ENCODE measurements at places on chromosomes 16 and 17.

DNA sequence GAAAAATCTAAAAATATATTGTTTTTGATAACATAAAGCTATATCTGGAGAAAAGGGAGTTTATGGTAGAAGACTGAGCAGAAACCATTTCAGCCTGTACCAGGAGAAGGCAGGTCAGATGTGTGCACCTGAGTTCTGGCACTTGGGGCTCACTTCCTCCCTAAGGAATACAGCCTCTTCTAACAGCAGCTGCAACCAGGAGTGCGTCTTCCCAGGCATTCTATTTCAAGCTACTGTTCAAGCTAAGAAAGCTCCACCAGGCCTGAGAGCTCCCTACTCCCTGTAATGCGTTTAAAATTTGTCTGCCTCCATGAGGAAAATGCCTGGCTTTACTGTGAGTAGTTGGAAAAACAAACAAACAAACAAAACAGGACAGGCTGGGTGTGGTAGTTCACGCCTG is 96.1 kb downstream of the ZNF778 start:
- DNase-seq: no peak

DNA sequence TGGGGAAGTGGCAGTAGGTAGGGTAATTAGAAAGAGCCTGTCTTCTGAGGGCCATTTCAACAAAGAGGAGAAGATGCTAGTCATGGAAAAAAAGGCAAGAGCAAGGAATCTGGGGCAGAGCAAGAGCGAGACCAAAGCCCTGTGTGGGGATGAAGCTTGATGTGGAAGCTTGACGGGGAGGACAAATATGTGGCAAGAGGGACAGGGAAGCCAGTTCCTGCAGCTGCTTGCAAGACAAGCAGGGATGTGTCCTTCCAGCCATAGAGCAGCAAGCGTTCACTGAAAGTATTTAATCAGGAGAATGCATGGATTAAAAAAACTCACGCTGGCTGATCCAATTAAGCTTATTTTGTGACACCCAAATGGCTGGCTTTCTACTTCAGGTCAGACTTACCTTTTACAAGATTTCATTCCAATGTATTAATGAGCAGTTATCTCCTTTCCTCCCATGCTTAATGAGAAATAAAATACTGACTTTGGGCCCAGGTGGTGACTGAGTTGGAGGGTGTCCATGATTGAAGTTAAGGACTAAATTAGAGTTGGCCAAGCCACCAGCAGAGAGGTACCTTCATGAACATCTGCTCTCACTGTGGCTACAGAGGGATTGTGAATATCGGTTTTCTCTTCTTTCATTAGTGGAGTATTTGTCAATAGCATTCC is 76.8 kb downstream of the ABCA8 start:
- DNase-seq: no peak

- DNase-seq: peak; percentile 44
Measured at GRCh38 chr17:77304051-77304745, 163.4 kb downstream of the SEC14L1 start.

DNA sequence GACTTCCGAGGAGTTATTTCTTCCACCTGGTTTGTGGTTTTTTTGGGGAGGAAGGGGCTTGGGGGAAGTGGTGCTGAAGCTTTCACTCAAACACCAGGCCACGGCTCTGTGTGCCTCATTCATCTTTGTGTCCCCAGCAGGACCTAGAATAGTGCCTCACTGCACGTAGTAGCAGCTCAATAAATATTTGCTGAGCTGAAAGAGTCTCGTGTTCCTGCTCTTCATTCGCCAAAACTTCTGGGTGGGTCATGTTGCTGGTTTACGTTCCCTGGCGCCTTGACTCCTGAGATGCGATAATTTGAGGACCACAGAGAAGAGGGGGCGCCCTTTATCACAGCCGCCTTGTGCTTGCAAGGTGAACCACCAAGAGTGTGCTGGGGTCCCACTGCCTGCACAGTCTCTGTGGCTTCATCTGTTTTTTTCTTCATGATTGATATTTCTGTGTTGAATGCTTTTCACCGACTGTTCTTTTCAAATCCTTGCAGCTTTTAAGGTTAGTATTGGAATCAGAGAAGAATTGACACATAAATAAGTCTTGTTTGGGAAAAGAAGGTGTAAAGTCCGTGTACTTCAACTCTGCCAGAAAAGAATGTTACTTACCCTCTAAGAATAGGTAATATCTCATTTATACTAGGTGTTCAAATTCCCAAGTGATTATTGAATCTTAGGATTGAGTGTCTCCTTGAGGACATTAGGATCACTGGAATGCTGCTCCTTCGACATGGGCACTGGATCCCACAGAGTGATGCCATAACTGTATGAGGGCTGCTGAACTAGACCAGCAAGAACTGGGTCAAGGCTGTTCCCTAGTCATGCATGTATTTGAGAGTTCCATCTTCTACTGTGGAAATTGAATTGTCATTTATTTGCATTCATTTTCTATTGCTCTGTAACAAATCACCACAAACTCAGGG is 92.7 kb upstream of the CLEC18A start:
- DNase-seq: no peak

DNA sequence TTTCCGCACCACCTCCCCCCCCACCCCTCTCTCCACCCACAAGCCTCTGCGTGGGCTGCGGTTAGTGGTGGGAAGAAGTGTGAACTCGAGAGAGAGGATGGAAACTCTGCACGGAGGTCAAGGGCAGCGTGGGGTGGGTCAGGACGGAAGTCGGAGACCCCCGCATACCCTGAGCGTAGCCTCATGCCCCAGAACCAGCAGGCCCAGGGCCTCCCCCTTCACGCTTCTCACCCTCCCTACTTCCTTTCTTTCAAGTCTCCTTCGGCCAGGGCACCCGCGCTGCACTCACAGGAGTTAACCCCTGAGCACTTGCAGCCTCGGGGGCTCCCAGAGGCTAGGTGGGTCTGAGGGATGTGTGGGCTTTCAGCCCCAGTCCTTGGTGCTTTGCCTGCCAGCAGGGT is 9.2 kb downstream of the TBKBP1 start:
- DNase-seq: no peak

DNA sequence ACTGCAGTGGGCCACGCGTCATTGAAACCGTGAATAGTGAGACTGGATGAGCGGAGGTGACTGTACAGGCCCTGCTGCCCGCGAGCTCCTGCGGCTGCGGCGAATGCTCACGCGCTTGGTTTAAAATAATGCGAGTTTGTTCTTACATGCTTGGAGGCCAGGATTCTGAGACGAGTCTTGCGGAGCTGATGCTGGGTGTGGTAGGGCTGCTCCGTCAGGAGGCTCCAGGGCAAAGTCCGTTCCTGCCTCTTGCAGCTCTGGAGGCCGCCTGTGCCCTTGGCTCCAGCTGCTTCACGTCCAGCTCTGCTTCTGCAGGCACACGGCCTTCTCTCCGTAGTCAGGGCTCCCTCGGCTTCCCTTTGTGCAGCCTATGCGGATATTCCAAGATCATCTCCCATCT is 9.5 kb downstream of the ACSF3 start:
- no peak for DNase-seq

DNA sequence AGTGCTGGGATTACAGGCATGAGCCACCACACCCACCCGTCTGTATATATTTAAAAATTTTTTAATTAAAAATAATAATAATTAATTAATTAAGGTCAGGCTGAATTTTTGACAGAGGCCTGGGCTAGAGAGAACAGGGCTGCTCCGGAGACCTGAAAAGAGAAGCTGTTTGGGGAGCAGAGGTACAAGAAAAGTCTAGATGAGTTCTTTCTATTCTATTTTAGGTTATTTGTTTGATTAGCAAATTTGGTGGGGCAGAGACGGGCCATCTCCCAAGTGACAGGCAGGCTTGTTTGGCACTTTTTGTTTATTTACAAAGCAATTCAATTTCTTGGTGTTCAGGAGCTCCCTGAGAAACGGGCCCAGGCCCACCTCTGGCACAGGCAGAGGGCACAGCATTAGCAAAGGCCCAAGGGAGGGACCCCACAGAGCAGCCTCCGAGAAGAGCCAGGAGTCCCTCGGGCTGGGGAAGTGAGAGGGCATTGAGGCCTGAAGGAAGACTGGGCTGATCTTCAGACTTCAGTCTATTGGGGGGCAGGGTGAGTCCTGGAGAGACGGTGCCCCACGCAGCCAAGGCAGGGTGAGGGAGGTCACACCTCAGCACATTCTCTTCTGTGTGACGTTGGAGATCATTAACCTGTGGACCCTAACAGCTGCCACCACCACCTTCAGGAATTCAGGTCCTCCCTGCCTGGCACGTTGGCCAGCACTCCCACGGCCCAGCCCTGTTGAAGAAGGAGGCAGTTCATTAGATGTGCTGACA is 10.8 kb upstream of the RIPOR1 start:
- no peak for DNase-seq

- no peak for DNase-seq
Measured at GRCh38 chr17:19551165-19551564, 17.5 kb downstream of the SLC47A1 start.

DNA sequence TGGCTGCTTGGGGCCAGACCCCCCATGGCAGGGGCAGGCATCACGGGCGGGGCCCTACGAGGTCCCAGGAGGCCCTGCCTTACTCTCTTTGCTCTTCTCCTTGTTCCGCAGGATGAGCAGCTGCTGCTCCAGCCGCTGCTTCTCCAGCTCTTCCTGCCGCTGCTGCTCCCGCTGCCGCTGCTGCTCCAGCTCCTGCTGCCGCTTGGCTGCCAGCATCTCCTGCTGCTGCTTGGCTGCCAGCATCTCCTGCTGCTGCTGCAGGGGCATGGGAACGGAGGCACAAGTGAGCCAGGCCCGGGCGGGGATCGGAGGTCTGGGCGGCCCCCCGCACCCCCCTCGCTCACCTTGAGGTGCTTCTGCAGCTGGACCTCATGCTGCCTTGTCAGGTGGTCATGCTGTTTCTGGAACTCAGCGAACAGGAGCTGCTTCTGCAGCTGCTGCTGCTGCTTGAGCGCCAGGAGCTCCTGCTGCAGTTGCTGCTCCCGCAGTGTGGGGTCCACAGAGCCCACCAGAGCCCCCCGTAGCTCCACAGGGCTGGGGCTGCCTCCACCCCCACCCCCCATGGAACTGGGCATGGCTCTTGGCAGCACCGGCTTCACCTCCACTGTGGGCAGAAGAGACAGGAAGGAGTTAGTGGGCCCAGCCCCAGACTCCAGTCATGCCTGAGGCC is 22.8 kb downstream of the G6PC3 start:
- DNase-seq: peak; percentile 77

DNA sequence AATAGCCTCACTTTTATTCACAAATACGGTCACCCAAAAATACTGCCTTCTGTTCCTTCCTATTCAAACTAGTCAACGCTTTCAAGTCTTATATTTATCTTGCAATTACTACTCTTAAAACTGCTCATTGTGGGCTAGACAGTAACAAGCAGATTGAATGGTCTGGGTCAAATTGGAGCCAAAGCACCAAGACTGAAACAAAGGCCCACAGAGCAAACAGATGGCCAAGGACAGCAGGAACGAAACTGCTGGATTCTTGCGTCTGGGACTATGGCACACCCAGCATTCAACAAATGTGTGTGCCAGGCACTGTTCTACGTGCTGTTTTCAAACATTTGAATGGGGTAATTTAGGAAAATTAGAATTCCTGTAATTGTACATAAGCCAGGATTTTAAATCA is 250.1 kb upstream of the PSMD7 start:
- DNase-seq: no peak

DNA sequence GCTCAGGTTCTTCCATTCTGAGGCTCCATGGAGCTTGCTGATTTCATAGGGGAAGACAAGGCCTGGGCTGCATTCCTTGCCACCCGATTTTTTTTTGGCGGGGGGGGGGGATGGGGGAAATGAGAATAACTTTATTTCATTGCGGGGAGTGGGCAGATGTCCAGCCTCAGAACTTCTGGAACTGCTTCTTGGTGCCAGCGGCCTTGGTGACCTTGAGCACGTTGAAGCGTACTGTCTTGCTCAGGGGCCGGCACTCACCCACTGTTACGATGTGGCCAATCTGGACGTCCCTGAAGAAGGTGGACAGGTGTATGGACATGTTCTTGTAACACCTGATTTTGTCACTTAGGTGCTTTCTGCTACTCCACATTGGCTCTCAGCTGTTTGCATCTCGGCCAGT is 8.3 kb upstream of the CENPT start:
- DNase-seq: no peak

DNA sequence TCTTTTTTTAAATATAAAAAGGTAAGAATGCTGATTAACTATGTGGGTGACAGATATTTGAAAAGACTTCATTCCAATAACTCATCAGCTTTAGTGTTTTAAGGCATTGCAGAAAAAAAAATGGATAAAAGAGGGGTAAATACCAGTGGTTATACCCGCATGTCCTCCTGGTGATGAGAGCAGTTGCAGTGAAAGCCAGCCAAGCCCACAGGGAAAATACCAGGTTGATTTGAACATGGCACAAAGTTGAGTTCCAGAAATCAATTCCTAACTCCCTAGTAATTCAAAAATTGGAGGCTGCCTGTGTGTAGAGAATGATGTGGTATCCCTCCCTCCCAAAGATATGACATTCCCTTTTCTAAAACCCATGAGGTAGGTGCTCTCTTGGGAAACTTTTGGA is 453.2 kb upstream of the SOX9 start:
- DNase-seq: no peak

GRCh38 chr16:72924927-72925630 is 122.8 kb downstream of the ZFHX3 start:
- no peak for DNase-seq

DNA sequence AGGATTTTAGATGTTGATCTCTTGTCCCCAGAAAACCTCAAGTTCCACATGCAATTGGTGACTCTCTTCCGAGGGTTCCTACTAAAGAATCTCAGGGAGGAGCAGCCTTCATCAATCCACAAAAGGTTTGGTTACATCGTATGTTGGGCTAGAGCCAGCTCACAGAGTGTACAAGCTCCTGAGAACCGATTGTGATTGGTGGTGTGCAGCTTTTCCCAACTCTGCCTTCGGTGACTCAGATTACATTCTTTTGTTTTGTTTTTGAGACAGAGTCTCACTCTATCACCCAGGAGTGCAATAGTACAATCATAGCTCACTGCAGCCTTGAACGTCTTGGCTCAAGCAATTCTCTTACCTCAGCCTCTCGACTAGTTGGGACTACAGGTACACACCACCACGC is 172.4 kb downstream of the PMP22 start:
- DNase-seq: peak; percentile 10

- no peak for DNase-seq
Measured at GRCh38 chr17:78963378-78963777, 16.3 kb downstream of the LGALS3BP start.

GRCh38 chr16:15961571-15962090 is 12.2 kb downstream of the ABCC1 start:
- DNase-seq: no peak

GRCh38 chr16:81485824-81486539 is 41.4 kb downstream of the CMIP start:
- DNase-seq: no peak

DNA sequence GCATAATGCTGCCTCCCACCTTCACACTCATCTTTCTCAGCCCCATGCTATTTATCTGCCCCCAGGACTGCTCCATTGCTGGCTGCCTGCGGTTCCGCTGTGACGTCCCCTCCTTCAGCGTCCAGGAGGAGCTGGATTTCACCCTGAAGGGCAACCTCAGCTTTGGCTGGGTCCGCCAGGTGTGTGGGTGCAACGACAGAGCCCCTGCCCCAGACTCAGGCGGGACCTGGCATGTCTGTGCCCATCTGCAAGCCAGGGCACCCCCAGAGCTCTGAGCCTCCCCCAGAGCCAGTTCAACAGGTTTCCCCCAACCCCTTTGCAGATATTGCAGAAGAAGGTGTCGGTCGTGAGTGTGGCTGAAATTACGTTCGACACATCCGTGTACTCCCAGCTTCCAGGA is 12.9 kb upstream of the ITGAD start:
- DNase-seq: no peak

- no peak for DNase-seq
Measured at GRCh38 chr16:48511716-48512115, 98.3 kb downstream of the N4BP1 start.

Data from LHCN-M2 (cell line).